Activated T-helper 1 cell treated with anti-CD3 and anti-CD28 coated beads, Interleukin-12 subunit alpha, Interleukin-12 subunit beta, Interleukin-2, Interleukin-4 antibody, amounts not matched to agents 30 ng/mL and 10 ng/mL and 1 ng/mL, durations not matched to agents 14 hours and 24 hours and 36 hours (primary cell): ENCODE measurements at places on chromosomes 12 and 14. TPM values are rescaled to one million over a fixed set of nuclear protein-coding genes. Genes with fewer than 3 reads are reported as not detected.

Gene AREL1
- 45.8 and 50.2 TPM in 2 replicates for total RNA-seq

- peaks cover 6% of the 10 kb centered on the region for H3K4me1 ChIP-seq
- H3K27ac ChIP-seq: no peak overlapping the region
- H3K27me3 ChIP-seq: no peaks in the 10 kb centered on the region
- H3K4me3 ChIP-seq: no peak overlapping the region
- DNase-seq: no peak
Observed at GRCh38 chr12:59500915-59501314, 94.9 kb upstream of the SLC16A7 start.

Gene IRAK3
- 3.2 TPM in 2 replicates for total RNA-seq

GRCh38 chr12:42763682-42764081, 174.1 kb upstream of the PRICKLE1 start:
- no peaks in the 10 kb centered on the region for H3K27me3 ChIP-seq
- H3K4me1 ChIP-seq: no peaks in the 10 kb centered on the region
- H3K27ac ChIP-seq: no peak overlapping the region

Gene MYF5
- not detected in 2 replicates for total RNA-seq

Gene PLD4
- total RNA-seq: 0.10 and 0.21 TPM in 2 replicates

GRCh38 chr14:67385120-67385519, 25.0 kb downstream of the EIF2S1 start:
- no peaks in the 10 kb centered on the region for H3K27me3 ChIP-seq
- H3K36me3 ChIP-seq: peaks cover 49% of the 10 kb centered on the region
- no peak for DNase-seq
- no peak overlapping the region for H3K27ac ChIP-seq
- H3K4me3 ChIP-seq: no peak overlapping the region

- H3K36me3 ChIP-seq: peaks cover 10% of the 10 kb centered on the region
- DNase-seq: no peak
- no peaks in the 10 kb centered on the region for H3K4me1 ChIP-seq
- no peaks in the 10 kb centered on the region for H3K27me3 ChIP-seq
Observed at GRCh38 chr14:91674911-91675310, 57.0 kb downstream of the CATSPERB start.

GRCh38 chr14:100896369-100897060, 7.0 kb downstream of the RTL1 start:
- H3K27ac ChIP-seq: no peak overlapping the region
- peaks cover 27% of the 10 kb centered on the region for H3K27me3 ChIP-seq
- H3K4me3 ChIP-seq: no peak overlapping the region
- DNase-seq: no peak
- H3K36me3 ChIP-seq: no peaks in the 10 kb centered on the region

Gene OAS1
- 24.2 and 29.2 TPM in 2 replicates for total RNA-seq

- no peak for DNase-seq
- no peak overlapping the region for H3K27ac ChIP-seq
- peaks cover 5% of the 10 kb centered on the region for H3K27me3 ChIP-seq
- H3K36me3 ChIP-seq: no peaks in the 10 kb centered on the region
Observed at GRCh38 chr12:53636641-53637040, 10.5 kb upstream of the ATF7 start.

Gene RPL10L
- not detected in 2 replicates for total RNA-seq

- no peaks in the 10 kb centered on the region for H3K4me1 ChIP-seq
- no peak overlapping the region for H3K27ac ChIP-seq
- no peaks in the 10 kb centered on the region for H3K27me3 ChIP-seq
- H3K4me3 ChIP-seq: no peak overlapping the region
- no peak for DNase-seq
Observed at GRCh38 chr14:96095058-96095457, 55.9 kb downstream of the C14orf132 start.

Gene ITGB7
- 258 and 266 TPM in 2 replicates for total RNA-seq

- H3K4me3 ChIP-seq: no peak overlapping the region
- no peak overlapping the region for H3K27ac ChIP-seq
- H3K4me1 ChIP-seq: no peaks in the 10 kb centered on the region
- no peak for DNase-seq
- H3K27me3 ChIP-seq: peaks cover 23% of the 10 kb centered on the region
- no peaks in the 10 kb centered on the region for H3K36me3 ChIP-seq
Observed at GRCh38 chr14:101681795-101682194, 79.7 kb upstream of the PPP2R5C start.

- no peaks in the 10 kb centered on the region for H3K36me3 ChIP-seq
- H3K27me3 ChIP-seq: peaks cover 57% of the 10 kb centered on the region
- no peak overlapping the region for H3K27ac ChIP-seq
- H3K4me3 ChIP-seq: no peak overlapping the region
Observed at GRCh38 chr12:112875608-112876007, 31.2 kb upstream of the OAS1 start.

- H3K4me3 ChIP-seq: no peak overlapping the region
- H3K27ac ChIP-seq: no peak overlapping the region
- no peak for DNase-seq
- H3K36me3 ChIP-seq: no peaks in the 10 kb centered on the region
- peaks cover 4% of the 10 kb centered on the region for H3K4me1 ChIP-seq
Observed at GRCh38 chr14:99627510-99628381, 17.2 kb upstream of the HHIPL1 start.

DNA sequence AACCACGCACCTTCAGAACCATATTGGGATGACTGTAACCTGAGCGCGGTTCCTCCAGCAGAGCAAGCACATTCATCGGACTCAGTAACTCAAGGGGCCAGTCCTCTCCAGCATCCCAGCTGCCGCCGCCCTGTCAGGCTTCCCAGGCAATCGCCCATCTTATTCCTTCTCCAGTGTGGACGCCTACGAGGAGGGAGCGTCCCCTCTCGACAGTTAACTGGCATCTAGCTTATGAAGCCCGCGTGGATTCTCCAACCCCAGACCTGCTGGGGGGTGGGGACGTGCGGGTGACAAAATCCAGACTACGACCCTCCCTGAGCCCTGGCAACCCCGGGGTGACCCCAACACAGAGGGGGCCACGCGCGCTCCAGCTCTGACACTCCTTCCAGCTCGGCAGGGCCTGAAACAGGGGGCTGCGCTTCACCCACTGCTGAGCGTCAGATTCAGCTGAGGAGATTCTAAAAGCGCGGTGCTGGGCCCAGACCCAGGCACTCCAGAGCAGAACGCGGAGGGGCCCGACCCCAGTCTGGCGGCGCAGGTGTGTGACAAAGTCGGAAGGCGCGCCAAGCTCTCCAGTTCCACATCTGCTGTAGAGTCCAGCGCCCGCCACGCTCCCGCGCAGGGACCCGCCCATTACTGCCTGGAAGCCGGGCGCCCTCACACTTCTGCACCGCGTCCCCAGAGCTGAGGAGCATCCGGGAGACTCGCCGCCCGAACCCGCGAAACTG, 43.9 kb upstream of the ESR2 start:
- peak overlapping the region; percentile 84 for H3K27ac ChIP-seq
- no peak for DNase-seq
- H3K4me1 ChIP-seq: peaks cover 26% of the 10 kb centered on the region
- H3K27me3 ChIP-seq: no peaks in the 10 kb centered on the region

DNA sequence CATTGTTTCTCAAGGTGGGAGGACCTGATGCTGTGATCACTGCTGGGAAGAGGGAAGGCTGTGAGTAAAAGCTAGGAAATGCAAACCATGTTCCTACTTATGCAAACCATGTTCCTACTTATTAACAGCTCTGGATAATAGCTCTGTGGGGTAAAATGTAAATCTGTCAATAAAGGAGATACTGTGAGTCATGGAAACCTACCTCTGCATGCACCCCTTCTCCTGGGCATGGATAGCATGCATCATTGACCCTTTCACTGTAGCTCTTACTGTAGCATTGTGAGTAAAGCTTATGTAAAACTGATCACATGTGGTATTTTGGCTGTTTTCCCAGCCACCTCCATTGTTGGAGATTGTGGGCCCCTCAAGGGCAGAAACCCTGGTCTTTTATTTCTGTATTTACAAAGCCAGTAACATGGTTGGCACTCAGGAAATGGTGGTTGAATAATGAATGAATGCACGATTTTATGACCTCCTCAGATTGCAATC, 253.7 kb downstream of the GRIN2B start:
- DNase-seq: no peak
- no peaks in the 10 kb centered on the region for H3K27me3 ChIP-seq
- H3K36me3 ChIP-seq: no peaks in the 10 kb centered on the region
- H3K4me3 ChIP-seq: no peak overlapping the region
- no peaks in the 10 kb centered on the region for H3K4me1 ChIP-seq
- no peak overlapping the region for H3K27ac ChIP-seq

DNA sequence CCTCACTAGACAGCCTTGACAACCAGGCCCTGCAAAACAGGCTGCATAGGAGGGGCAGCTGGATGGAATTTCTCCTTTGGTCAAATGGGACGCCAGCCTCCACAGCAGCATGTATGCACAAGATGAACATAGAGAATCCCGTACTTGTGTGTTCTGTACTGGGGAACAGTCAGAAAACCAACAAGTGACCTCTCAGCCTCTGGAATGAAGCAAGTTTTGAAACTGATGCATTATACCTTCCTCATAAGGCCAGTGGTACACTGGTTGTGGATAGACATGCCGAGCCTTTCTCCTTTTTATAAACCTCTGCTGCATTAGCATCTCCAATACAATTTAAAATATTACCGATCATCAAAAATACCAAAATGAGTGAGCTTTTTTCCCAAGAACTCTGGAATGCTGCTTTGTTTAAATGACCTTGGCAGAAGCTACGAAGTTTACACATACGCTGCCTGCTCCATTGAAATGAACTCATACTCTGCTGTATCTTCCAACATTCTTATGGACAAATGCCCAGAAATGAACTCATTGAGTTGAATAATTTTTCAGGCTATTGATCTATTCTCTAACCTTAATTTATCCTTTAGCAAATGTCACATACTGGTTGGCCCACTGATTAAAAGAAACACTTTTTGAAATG, 47.6 kb upstream of the FERMT2 start:
- H3K4me3 ChIP-seq: no peak overlapping the region
- no peak for DNase-seq
- no peaks in the 10 kb centered on the region for H3K4me1 ChIP-seq
- H3K27ac ChIP-seq: no peak overlapping the region

Gene SMCO2
- total RNA-seq: 0.99 and 1.8 TPM in 2 replicates

Gene RBP5
- 0.51 TPM in 1 of 2 replicates, not detected in the other for total RNA-seq

- no peaks in the 10 kb centered on the region for H3K36me3 ChIP-seq
- DNase-seq: no peak
- H3K27ac ChIP-seq: no peak overlapping the region
- H3K4me3 ChIP-seq: no peak overlapping the region
Observed at GRCh38 chr12:69096669-69097335, 142.6 kb upstream of the CPSF6 start.

- H3K27me3 ChIP-seq: no peaks in the 10 kb centered on the region
- no peaks in the 10 kb centered on the region for H3K36me3 ChIP-seq
- no peaks in the 10 kb centered on the region for H3K4me1 ChIP-seq
- no peak for DNase-seq
- no peak overlapping the region for H3K4me3 ChIP-seq
- H3K27ac ChIP-seq: no peak overlapping the region
Observed at GRCh38 chr14:40656311-40656710, 950.4 kb upstream of the LRFN5 start.

DNA sequence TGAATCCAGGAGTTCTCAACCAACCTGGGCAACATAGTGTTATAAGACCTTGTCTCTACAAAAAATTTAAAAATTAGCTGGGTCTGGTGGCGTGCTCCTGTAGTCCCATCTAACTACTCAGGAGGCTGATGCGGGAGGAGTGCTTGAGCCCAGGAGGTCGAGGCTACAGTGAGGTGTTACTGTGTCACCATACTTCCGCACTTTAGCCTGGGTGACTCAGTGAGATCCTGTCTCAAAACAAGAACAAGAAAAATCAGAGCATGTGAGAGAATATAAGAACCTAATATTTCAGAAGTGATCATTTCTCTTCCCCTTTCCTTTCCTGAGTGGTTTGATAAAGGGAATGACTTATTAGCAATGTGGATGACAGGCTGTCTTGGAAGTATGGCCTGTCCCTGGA, 9.5 kb downstream of the TRAF3 start:
- peaks cover 74% of the 10 kb centered on the region for H3K4me1 ChIP-seq
- H3K4me3 ChIP-seq: no peak overlapping the region
- DNase-seq: no peak
- no peak overlapping the region for H3K27ac ChIP-seq
- H3K27me3 ChIP-seq: no peaks in the 10 kb centered on the region
- peaks cover 34% of the 10 kb centered on the region for H3K36me3 ChIP-seq

DNA sequence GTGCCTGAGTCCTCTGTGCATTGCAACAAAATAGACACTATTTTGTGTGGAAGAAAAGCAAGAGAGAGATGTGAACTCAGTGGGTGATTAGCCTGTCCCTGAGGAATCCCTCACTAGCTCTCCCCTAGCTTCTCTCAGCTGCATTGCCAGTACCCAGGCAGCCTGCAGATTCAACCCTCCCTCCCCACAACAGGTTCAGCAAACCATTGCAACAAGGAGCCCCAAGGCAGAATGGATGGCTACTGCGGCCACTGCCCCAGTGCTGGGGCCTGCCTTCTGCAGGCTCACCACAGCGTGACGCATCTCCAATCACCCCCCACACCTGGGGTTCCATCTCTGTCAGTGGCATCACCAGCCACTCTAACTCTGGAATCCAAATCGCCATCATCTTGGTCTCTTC, 2.3 kb downstream of the CRACR2A start:
- H3K4me3 ChIP-seq: peak overlapping the region; percentile 94
- no peaks in the 10 kb centered on the region for H3K27me3 ChIP-seq
- H3K27ac ChIP-seq: peak overlapping the region; percentile 98

GRCh38 chr14:77607741-77608302, 8.6 kb downstream of the SPTLC2 start:
- H3K4me3 ChIP-seq: peak overlapping the region; percentile 78
- no peaks in the 10 kb centered on the region for H3K27me3 ChIP-seq
- H3K27ac ChIP-seq: peak overlapping the region; percentile 89

- H3K36me3 ChIP-seq: peaks cover 2% of the 10 kb centered on the region
- H3K4me3 ChIP-seq: peak overlapping the region; percentile 71
- no peak for DNase-seq
- peak overlapping the region; percentile 71 for H3K27ac ChIP-seq
Observed at GRCh38 chr12:9794484-9795093, 32.7 kb upstream of the KLRF1 start.

- H3K27ac ChIP-seq: no peak overlapping the region
- no peak overlapping the region for H3K4me3 ChIP-seq
- H3K36me3 ChIP-seq: no peaks in the 10 kb centered on the region
Observed at GRCh38 chr14:24058951-24059475, 7.2 kb downstream of the CARMIL3 start.

DNA sequence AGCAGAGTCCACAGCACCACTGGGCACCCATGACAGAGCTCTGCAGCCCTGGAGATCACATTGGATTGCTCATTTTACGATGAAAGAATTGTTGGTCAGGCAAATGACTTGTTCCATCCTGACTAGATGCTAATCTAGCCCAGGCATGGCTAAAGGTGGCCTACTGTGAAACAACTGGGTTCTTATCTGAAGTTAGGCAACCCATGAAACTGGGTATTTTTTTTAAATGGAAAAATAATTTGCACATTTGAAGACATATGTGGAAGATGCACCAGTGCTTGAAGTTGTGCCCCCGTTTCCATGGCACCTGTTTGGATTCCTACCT, 8.3 kb downstream of the PYGL start:
- DNase-seq: no peak
- H3K4me3 ChIP-seq: no peak overlapping the region
- H3K27ac ChIP-seq: no peak overlapping the region
